ENCODE measurements at places on chromosomes 6 and 20.
A peak's percentile ranks its signal among the peaks of the same experiment; 100 is the strongest.

GRCh38 chr6:17478223-17478907, 85.0 kb downstream of the CAP2 start:
- no peak for DNase-seq

GRCh38 chr6:56655249-56655648, 12.6 kb upstream of the DST start:
- DNase-seq, result no peak

DNA sequence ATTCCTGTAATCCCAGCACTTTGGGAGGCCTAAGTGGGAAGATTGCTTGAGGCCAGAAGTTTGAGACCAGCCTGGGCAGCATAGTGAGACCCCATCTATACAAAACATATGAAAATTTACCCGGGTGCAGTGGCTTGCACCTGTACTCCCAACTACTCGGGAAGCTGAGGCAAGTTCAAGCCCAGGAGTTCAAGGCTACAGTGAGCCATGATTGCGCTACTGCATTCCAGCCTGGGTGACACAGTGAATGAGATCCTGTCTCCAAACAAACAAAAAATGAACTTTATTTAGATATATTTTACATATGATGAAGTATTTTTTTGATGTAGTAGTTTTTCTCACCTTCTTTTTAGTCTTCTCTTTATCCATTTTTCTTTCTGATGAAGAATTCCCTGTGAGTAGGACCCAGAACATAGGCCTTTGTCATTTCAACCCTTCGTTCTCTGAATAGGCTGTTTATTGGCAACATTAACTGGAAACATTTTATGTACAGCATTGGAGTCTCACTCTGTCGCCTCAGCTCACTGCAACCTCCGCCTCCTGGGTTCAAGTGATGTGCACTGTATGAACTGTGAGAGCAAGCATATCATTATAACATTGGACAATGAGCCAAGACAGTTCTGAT, 10.9 kb downstream of the KIF3B start:
- no peak for DNase-seq

- no peak for DNase-seq
These were observed 18.8 kb downstream of the PARD6B start for GRCh38 chr20:50750145-50750671.

GRCh38 chr6:52392944-52393343, 27.2 kb upstream of the EFHC1 start:
- DNase-seq, result no peak

DNA sequence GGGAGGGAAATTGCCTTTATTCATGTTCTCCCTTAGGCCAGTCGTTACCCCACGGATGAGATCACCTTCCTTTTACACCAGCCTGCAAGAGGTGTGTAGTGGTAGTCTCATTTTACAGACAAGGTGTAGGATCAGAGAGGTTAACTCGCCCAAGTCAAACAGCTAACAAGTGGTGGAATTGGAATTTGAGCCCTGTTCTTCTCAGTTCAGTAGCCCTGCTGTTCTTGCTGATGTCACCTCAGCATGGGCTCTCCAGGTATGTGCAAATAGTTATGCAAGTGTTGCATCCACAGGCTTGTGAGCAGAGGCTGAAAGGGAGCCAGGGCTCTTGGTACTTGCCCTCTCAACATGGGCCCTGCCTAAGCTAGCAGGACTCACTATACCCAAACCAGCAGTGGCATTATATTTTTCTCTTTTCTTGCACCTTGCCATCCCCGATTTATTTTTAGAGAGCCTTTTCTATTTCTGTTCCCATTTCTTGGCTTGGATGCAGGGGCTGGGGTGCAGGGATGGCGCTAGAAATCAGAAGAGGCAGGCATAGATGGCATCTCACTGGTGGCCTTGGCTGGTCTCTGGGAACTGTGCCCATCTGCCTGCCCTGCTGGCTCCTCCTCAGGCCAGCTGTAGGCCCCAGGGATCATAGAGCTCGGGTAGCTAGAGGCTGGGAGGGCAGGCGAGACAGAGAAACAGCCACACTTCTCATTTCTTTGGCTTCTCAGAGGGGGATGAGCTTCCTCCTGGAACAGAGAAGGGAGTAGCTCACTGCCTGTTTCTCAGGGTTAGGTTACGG, 18.2 kb downstream of the PPARD start:
- DNase-seq, result no peak

- DNase-seq, result no peak
These were observed 49.0 kb downstream of the CPXM1 start for GRCh38 chr20:2751347-2751877.

- DNase-seq, result peak; percentile 40
These were observed 801 bp downstream of the FBXL4 start for GRCh38 chr6:98946879-98947410.

GRCh38 chr6:161744211-161745067, 470.6 kb upstream of the AGPAT4 start:
- no peak for DNase-seq

GRCh38 chr6:149608381-149608982, 40.0 kb downstream of the KATNA1 start:
- no peak for DNase-seq

GRCh38 chr20:11901127-11901526, 16.6 kb upstream of the BTBD3 start:
- no peak for DNase-seq

- DNase-seq, result no peak
These were observed 835.3 kb upstream of the EPHA7 start for GRCh38 chr6:94254689-94255088.

DNA sequence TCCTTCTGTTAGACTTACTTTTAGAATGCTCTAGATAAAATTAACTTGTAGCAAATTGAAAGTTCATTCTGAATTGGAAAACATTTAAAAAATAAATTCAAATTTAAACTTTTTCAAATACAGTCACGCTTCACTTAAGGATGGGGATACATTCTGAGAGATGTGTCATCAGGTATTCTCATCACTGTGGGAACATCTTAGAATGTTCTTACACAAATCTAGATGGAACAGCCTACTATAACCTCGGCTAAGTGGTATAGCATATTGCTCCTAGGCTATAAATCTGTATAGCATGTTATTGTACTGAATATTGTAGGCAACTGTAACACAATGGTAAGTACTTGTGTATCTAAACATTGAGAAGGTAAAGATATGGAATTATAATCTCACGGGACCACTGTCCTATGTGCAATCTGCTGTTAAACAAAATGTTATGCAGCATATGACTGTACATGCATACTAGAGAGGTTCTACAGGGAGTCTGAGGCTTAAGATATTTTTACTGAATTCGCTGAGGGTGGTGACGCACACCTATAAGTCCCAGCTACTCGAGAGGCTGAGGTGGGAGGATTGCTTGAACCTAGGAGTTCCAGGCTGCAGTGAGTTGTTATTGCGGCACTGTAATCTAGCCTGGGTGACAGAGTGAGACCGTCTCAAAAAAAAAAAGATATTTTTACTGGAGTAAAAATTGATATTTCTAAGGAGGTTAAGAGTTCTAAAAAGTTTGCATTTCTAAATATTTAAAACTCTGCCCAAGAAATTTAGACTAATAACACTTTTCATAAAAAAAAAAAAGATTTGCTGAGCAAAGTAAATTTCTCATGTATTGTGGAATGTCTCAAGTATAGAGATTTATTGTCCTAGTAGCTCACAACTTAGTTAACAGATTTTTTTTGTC, 87.3 kb upstream of the TULP1 start:
- DNase-seq, result no peak

GRCh38 chr6:149694921-149695320, 23.0 kb downstream of the LATS1 start:
- no peak for DNase-seq

DNA sequence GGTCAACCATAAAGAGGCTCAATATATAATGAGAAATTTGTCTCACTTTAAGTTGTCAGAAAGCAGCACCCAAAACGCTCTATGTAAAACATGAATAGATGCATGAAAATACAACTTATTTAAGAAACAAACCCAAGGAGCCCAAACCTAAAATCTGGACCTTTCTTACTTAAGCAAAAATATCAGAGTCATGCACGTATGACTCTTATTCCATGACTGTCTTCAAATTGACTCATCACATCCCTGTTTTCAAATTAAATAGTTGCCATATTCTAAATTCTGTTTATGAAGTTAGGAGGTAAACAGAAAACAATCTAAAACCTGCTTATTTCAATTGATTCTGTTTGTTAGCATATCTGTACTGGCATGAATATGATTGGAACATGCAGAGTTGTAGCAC, 42.1 kb downstream of the ANKRD6 start:
- no peak for DNase-seq

- DNase-seq, result no peak
These were observed 13.6 kb downstream of the RIPOR2 start for GRCh38 chr6:24922170-24922569.

DNA sequence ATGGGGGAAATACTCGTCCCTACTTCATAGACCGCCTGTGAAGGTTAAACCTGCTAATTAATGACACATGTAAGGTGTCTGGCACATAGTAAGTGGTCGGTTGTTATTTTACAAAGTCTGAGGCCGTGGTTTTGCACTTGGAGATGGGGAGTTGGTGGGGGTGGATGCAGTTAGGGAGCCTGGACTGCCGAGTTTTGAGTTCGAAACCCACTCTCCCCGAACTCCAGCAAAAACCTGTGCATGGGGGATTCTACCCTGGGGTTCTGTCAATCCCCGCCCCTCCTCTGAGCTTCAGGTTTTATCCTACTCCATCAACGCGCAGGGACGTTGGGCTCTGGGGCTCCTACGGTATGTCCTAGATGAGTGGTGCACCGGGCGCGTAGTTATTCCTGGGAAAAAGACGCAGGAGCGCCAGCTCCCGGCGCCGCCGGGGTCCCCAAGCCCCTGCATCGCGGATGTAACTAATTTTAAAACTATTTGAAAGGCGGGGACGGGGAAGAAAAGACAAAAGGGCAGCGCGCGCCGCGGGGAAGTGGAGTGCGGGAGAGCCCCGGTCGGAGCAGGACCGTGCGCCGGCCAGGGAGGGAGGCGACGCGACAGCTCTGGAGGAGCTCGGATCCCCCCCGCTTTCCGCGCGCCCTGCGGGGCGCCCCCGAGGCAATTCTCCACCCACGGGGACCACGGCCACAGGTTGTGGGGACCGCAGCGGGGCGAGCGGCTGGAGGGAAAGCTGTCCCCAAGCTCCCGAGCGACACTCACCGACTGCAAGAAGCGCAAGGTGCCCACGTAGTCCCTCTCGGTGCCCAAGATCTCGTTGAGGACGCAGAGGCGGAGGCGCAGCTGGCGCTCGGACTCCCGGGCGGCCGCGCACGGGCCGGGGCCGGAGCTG, 672 bp downstream of the PREX1 start:
- no peak for DNase-seq

DNA sequence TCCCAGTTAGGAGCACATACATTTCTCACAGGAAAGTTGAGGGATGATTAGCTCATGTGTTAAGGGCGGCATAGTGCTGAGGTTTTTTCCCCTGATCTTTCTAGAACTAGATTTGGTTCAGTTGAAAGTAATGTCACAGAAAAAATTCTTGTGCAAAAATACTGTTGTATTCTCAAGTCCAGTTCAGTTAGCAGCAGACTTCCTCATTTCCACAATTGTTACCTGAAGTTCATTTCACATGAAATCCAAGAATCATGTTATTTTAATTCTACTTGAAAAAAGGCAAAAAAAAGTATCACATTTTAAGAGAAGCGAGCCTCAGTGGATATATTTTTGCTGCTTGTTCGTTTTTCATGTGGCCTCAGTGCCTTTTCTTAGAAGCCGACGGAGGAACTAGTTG, 227.8 kb downstream of the TMEM242 start:
- no peak for DNase-seq

GRCh38 chr6:38528196-38528965, 111.3 kb downstream of the BTBD9 start:
- DNase-seq, result no peak

DNA sequence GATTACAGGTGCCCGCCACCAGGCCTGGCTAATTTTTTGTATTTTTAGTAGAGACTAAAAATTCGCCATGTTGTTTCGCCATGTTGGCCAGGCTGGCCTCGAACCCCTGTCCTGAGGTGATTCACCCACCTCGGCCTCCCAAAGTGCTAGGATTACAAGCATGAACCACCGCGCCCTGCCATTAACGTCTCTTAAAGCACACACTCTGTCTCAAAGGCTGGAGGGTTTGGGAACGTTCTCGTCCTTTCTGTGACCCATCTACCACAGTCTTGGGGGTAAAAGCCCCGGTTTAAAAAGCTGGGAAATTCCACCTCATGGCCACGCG, 57.8 kb upstream of the ARID1B start:
- no peak for DNase-seq

GRCh38 chr20:9689041-9689440, 149.8 kb downstream of the PAK5 start:
- DNase-seq, result no peak

- no peak for DNase-seq
These were observed 93.5 kb upstream of the BMP5 start for GRCh38 chr6:55968926-55969325.

- DNase-seq, result no peak
These were observed 14.5 kb downstream of the BRD2 start for GRCh38 chr6:32982702-32983492.

GRCh38 chr6:123804014-123804786, 535 bp downstream of the NKAIN2 start:
- peak; percentile 1 for DNase-seq

DNA sequence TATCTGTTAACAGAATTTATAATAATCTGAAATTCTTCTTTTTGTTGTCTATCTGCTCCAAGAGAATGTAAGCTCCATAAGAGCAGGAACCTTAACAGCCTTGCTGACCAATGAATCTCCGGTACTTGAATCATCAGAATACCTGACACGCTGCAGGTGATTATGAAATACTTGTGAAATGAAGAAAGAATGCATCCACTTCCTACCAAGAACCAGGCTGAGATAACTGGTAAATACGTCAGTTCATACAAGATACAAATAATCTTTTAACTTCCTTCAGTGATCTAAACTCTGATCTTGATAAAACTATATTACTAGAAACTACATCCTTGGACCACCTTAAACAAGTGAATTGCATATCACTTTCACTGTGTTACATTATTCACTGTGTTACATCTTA, 116.2 kb downstream of the MAP3K5 start:
- DNase-seq, result no peak

- DNase-seq, result no peak
These were observed 59.3 kb upstream of the MYL9 start for GRCh38 chr20:36482044-36482473.

Data from stimulated activated CD4-positive, alpha-beta T cell treated with anti-CD3 and anti-CD28 coated beads, Interleukin-2, amount 100 ng/mL, for 48 hours (primary cell).